ENCODE measurements at places on chromosomes 12 and 14.

- DNase-seq, result no peak
Measured at GRCh38 chr12:7075939-7076338, 15.4 kb downstream of the C1S start.

DNA sequence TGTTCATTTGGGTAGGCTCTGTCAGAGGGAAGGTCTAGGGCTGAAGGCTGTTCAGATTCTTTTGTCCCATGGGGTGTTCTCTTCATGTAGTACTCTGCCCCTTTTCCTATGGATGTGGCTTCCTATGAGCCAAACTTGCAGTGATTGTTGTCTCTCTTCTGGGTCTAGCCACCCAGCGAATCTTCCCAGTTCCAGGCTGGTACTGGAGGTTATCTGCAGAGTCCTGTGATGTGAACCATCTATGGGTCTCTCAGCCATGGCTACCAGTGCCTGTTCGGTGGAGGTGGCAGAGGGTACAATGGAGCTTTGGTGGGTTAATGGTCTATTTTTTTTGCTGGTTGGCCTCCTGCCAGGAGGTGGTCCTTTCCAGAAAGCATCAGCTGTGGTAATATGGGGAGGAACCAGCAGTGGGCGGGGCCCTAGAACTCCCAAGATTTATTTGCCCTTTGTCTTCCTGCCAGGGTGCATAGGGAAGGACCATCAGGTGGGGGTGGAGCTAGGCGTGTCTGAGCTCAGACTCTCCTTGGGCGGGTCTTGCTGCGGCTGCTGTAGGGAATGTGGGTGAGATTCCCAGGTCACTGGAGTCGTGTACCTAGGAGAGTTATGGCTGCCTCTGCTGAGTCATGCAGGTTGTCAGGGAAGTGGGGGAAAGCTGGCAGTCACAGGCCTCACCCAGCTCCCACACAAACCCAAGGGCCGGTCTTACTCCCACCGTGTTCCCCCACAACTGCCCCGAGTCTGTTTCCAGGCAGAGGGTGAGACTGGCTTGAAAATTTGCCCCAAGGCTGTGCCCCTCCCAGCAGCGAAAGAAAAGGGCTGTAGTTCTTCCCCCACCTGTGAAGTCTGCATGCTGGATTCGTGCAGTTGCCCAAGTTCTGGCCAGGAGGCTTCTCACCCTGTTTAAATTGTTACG, 17.5 kb downstream of the MTRFR start:
- DNase-seq, result no peak

DNA sequence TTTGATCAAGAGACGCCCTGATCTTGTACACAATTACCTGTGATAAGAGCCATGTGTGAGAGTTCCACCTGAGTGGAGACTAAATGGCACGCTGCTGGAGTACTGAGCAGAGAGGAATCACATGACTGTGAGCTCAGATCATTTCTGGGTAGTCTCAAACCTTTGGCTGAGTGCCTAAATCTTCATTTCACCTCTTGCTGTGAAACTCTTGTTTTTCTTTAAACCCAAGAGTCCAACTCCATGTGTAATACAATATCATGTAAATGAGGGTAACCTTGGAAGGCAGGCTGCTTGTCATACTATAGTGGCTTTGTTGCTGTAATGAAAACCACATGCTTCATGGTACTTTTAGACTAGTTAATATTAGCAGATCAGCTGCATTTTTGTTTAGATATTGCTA, 156.9 kb downstream of the CAND1 start:
- DNase-seq, result no peak

DNA sequence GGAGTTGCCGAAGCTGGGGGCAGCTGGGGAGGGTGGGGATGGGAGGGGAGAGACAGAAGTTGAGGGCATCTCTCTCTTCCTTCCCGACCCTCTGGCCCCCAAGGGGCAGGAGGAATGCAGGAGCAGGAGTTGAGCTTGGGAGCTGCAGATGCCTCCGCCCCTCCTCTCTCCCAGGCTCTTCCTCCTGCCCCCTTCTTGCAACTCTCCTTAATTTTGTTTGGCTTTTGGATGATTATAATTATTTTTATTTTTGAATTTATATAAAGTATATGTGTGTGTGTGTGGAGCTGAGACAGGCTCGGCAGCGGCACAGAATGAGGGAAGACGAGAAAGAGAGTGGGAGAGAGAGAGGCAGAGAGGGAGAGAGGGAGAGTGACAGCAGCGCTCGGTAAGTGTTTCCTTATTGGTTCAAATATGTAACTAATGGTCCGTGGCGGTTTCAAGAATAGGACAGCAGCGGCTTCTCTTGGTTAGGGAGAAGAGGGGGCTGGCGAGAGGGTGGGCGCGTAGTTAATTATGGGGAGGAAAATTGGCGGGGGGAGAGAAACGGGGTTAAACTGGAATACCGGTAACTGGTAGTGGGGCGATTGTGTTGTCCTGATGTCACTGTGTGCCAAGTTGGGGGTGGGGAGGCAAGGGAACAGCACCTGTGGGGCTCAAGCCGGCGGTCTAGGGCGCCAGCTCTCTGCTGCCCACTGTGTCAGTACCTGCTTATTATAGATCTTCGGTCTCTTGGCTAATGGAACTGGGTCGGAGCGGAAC, 8.4 kb downstream of the HOXC8 start:
- DNase-seq, result no peak

GRCh38 chr12:94663071-94663470, 12.7 kb upstream of the TMCC3 start:
- no peak for DNase-seq

- DNase-seq, result no peak
Measured at GRCh38 chr14:24237463-24237955, 4.8 kb downstream of the GMPR2 start.

DNA sequence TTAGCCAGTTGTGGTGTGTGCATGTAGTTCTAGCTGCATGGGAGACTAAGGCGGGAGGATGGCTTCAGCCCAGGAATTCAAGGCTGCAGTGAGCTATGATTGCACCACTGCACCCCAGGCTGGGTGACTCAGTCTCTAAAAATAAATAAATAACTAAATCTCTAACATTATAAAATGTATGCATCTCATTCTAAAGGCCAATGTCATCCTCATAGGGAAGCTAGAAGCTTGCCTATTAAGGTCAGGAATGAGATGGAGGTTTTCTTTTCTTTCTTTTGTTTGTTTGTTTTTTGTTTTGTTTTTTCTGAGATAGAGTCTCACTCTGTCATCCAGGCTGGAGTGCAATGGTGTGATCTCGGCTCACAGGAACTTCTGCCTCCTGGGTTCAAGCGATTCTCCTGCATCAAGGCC, 48.8 kb upstream of the PAPLN start:
- no peak for DNase-seq

DNA sequence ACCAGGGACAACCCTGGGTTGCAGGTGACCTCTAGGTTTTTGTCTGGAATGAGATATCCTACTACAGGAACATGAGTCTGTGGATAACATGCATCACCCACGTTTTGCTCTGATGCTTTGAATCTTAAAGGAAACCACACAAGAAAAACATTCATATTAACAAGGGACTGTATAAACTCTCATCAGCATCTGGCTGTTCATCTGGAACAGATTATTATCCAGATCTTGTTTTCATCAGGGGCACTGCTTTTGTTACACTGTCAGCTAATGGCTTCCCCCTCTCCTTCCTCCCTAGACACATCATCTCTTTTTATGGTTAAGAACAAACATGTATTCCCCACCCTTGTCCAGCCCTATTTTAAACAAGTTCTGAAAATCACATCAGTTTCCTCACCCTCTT, 1095.7 kb downstream of the AACS start:
- DNase-seq, result no peak

DNA sequence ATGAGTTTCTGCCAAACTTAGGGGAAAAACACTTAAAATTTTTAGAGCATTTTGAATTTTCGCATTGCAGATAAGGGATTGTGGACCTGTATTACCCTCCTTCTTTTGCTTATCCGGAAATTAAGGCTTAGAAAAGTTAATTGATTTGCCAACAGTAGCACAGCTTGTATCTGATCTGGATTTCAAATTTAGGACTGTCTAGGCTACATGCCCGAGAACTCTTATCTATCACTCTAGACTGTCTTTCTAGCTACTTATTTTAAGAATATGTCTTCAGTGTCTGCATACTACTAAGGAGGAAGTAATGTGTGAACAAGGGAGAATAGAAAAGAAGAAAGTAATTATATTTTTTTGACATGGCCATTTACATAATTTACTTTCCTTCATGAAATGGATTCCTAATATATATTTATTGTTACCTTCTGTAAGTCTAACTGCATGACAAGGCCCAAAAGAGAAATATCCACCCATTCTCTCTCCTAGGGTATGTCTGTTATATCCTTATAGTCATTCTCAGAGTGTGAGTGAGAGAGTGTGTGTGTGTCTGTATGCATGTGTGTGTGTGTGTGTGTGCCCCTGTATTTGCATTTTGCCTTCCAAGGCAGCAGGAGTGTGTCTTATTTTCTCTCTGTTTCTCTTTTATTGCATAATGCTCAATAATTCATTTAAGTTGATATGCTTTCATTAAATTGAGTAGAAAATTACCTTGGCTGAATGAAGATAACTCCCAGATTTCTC, 132.1 kb downstream of the SLC5A8 start:
- no peak for DNase-seq

DNA sequence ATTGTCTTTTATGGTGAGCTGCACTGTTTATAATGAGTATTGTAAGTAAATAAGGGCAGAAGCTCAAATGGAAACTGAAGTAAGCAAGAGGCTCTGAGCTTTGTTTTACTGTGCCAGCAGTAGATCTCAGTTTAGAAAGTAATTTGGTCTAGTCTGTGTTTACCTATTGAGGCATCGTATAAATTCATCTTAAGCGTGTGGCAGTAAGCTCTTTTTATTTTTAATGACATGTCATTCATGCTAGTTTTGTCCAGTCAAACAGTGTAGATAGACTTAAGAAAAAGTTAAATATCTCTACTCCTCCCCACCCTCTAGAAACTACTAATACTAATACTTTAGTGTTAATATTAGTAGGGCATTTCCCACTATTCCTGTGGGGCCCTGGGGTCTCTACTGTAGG, 2.0 kb downstream of the ANO6 start:
- DNase-seq, result no peak

All from vagina (tissue), 2 donors.